NCI-H2081 (cell line): ENCODE measurements at places on chromosomes 12 and 14.

DNA sequence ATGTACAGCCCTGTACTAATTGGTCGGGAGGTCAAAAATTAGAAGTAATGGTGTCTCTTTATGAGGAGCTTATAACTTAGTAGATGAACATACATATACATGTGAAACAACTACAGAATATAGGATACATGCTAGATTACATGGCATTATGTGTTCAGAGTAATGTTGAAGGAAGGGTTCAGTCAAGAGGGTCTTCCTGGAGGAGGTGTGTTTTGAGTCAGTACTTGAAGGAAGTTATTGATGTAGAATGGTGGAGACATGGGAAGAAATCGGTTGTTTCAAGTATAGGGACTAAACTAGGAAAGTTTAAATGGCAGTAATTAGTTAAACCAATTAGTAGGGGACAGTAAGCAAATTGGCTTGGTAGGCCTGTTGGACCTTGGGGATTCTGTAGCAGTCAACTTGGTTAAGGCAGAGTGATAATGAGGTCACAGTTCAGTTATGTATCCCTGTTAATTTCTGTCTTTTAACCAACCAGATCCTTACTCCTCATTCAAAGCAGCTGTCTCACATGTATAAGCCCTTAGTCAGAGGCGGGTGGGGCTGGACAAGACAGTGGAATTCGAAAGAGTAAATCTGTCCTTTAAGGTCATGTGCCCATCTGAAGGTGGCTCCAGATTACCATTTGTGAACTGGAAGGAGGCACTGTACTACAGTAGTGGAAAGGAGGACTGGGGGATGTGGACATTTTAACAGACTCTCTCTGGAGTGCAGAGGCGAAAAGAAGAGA is 3.5 kb upstream of the ANKRD52 start:
- DNase-seq = no peak

- no peak for DNase-seq
These were observed 89.3 kb downstream of the GARIN6 start for GRCh38 chr12:99736760-99737269.

- DNase-seq = no peak
These were observed 7.8 kb upstream of the CACNA2D4 start for GRCh38 chr12:1926251-1926657.

- no peak for DNase-seq
These were observed 47.0 kb upstream of the KCNA5 start for GRCh38 chr12:4996714-4997113.

GRCh38 chr12:58470266-58471010 is 449.9 kb downstream of the LRIG3 start:
- no peak for DNase-seq

DNA sequence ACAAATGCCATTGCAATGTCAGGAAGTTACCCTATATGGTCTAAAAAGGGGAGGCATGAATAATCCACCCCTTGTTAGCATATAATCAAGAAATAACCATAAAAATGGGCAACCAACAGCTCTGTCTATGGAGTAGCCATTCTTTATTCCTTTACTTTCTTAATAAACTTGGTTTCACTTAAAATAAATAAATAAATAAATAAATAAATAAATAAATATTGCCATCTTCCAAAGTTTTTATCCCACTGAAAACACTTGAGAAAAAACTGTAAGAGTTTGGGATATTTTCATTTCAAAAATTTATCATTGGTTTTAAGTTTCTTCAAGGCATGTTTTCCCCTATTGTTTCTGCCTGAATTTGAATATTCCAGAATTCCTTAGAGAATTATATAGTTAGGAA is 89.8 kb downstream of the SYT10 start:
- no peak for DNase-seq

GRCh38 chr12:87760943-87761342 is 268.3 kb downstream of the C12orf50 start:
- DNase-seq = no peak

DNA sequence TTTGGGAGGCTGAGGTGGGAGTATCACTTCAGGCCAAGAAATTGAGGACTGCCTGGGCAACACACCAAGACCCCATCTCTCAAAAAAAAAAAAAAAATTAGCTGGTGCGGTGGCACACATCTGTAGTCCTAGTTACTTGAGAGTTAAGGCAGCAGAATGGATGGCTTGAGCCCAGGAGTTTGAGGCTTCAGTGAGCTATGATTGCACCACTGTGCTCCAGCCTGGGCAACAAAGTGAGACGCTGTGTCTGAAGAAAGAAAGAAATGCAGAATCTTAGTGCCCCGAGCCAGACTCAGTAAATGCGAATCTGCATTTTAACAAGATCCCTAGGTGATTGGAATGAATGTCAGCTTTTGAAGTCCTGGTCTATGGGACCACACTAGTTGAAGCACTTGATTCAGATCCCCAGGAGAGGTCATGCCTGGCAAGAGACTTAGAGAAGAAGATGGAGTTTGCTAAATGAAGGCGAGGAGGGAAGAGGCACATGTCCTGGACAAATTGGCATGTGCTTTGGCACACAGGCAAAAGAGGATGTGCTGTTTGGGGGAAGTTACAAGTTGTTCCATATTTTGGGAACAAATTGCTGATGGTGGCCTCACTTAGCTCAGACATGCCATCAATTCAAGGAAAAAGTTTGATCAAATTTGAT is 56.6 kb downstream of the DRAM1 start:
- no peak for DNase-seq

DNA sequence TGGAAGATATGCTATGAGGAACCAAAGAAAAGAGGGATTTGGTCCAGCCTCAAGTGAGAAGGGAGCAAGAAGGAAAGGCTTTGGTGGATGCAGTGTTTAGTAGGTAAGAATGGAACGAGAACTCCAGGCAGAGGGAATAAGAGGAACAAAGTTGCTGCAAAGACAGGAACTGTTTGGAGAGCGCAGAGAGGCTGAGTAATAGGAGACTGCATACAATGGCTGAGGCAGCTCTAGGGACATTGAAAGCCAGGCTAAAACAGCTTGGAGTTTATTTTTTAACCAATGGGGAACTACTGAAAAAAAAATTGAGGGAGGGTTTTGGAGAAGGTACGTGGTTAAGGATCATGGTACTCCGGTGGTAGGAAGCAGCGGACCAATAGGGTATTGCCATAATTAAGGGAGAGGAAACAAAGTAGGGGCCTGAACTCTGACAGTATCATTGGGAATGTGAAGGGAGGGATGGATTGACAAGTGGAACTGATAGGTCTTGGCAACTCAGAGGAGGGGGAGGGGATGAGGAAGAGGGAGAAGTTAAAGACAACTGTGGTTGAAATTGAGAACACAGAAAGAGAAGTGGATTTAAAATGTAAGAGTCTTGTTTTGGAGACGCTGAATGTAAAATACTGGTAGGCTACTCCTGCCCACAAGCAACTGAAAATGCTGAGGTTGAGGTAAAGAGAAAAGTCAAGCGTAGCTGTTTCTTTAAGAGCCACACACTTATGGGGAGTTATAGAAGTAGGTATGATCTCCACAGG is 4.8 kb downstream of the ASCL4 start:
- DNase-seq = no peak

DNA sequence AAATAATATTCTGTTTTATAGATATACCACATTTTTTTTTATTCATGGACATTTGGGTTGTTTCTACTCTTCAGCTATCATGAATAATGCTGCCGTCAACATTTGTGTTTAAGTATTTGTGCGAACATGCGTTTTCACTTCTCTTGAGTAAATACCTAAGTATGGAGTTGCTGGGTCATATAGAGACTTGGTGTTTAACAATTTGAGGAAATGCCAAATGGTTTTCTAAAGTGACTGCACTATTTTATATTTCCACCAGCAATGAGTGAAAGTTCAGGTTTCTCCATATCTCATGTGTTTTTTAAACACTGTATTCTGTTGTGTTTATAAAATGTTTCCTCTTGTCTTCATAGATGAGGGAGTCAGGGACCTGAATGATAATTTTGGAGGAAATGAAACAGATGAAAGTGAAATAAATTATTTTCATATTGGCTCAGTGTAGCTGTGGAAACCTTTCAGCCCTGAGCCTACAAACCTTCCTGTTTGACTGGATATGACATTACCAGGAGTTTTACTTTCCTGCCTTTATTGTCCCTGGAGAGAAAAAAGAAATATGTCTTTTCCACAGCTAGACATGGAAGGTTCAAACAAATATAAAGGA is 26.3 kb downstream of the DAAM1 start:
- no peak for DNase-seq

DNA sequence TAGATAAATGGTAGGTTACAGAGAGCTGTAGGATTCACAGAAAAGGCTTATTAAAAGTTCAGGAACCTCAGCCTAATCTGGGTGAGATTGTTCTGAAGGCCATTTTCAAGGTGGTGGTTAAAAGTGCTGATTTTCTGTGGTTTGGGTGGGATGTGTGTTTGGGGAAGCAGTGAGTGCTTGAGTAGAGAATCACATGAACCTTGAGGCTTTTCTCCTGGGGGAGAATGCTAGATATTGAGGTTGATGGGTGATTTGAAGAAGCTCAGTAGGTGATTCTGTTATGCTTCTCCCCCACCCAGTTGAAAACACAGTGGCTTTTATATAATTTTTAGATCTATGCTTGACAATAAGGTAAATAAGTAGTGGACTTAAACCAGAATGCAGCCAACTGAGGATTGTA is 420.9 kb downstream of the PCNX1 start:
- no peak for DNase-seq

GRCh38 chr12:15856097-15856982 is 25.8 kb upstream of the STRAP start:
- DNase-seq = peak; percentile 50

GRCh38 chr12:106343214-106343528 is 14.4 kb upstream of the POLR3B start:
- no peak for DNase-seq

DNA sequence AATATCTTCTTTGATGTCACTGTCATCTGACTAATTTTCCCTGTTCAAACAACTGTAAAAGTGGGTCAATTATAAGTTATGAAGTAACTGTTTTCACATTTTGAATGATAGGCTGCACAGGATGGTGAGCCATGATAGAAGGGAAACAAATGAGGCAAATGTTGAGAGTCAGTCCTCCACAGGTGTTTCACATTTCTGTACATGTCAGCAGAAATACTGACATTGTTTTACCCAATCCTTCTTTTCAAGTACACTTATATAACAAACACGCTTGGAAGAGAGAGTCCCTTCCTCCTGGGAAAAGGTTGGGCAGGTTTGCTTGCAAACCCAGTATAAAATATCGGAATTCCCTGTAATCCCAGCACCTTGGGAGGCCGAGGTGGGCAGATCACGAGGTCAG is 1251.5 kb downstream of the SLC16A7 start:
- no peak for DNase-seq

- no peak for DNase-seq
These were observed 17.2 kb upstream of the CACNA1C start for GRCh38 chr12:2035431-2036055.

GRCh38 chr14:66634876-66635275 is 126.9 kb downstream of the GPHN start:
- peak; percentile 10 for DNase-seq

GRCh38 chr14:65297744-65298143 is 114.8 kb upstream of the FUT8 start:
- no peak for DNase-seq

DNA sequence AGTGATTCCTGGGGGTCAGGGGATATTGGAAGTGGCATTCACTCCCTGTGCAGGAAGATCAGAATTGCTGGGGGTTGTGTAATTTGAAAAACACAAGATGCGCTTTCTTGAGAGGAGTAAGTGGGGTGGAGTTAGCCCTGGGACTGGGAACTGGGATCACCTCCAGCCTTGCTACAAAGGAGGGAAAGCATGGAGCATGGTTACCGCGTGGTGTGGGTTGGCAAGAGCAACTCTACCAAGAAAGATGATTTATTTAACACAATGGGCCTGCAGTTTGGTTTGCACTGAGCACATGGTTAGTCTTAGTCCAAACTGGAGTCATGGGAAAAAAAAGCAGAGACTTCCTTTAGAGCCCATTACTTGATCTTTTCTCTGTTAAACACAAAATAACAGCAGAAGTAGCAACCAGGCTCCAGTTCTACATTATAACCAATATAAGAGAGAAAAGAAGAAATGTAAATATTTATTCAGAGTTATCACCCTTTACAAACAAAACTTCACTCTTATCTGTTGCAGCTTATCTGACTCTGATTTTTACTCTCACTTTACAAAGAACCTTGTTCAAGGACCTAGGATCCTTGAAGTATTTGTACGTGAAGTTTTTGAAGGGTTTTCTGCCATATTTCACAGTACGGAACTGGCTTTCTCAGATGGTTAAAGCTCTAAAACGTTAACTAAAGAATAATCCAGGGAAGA is 2.1 kb upstream of the NIN start:
- no peak for DNase-seq

DNA sequence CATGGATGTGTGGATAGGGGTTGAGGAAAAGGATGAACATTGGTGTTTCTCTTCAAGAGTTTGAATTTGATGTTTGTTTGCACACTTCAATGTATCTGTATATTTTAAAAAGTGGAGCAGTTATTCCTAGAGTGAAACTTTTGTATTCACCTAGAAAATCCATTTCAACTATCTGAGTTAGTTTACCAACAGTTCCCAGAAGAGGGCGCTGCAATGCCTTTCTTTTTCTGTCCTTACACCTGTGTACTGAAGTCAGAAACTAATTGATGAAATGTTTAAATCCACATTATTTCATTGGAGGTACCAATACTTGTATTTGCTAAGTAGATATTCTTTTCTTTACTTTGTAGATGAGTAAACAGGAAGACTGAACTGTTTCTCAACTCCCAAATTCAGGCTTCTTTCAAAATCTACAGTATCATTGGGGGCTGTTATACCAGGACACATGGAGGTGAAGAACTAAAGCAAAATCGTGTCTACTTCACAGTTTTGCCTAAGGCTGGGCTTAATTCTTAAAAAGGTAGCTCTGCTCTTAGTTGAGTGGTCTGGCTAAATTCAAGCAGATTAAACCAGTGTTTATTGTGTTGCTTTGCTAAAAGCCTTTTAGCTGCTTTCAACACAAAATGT is 26.6 kb upstream of the KLRB1 start:
- peak; percentile 18 for DNase-seq

GRCh38 chr12:55906056-55906455 is 21.6 kb downstream of the PYM1 start:
- no peak for DNase-seq

- DNase-seq = no peak
These were observed 151.4 kb downstream of the MED13L start for GRCh38 chr12:116125956-116126566.
